Activated naive CD8-positive, alpha-beta T cell treated with anti-CD3 and anti-CD28 coated beads, Interleukin-2, amount 50 U/mL, for 24 hours (primary cell): ENCODE measurements at places on chromosomes 16 and 17.

DNA sequence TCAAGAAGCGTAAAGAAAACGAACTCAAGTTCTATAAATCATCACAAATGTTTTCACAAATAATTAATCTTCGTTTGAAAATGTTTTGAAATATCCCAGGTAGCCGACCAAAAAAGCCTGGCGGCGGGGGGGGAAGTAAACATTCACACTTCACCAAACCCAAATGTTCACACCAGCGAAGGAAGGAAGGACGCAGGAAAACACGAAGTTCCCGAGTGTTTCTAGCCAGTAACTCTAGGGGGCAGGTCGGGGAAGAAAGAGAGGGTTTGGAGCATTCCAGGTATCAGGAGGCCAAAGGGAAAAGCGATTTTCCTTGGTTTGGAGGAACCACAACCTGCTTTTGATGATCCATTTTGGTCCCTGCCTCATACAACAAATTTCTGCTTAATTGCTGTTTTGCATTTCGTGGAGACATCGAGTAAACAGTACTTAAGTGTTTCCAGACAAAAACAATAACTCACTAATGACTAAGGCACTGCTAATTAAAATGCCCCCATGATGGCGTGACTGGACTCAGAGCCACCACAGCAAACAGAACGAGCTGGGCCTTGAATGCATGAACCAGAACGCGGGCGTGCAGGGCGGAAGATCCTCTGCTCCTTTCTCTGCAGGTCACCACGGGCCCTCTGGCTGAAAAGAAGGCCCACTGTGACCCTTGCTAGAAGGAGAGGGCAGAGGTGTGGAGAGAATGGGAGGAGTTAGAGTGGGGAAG is 16.6 kb downstream of the ZFHX3 start:
- H3K4me3 ChIP-seq, result no peak overlapping the region
- DNase-seq, result no peak
- peaks cover 6% of the 10 kb centered on the region for H3K4me1 ChIP-seq
- H3K27ac ChIP-seq, result no peak overlapping the region
- H3K36me3 ChIP-seq, result no peaks in the 10 kb centered on the region
- H3K27me3 ChIP-seq, result peaks cover 5% of the 10 kb centered on the region

DNA sequence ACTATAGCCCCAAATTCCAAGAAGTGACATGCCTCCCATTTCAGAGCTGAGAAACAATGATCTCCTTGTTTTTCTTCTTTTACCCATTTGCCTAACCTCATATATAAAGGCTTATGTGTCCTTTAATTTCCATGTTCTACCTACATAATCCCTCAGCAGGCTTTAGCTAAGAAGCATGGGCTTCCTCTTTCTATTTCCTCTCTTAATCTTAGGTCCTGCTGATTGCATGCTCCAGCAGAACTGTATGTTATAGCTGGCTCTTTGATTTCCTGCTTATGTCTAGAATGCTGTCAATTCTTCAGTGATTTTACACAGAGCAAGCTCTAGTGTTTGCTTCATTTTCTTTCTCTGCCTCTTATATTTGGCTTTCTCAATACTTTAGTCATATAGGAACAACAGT is 151.7 kb upstream of the COX10 start:
- H3K36me3 ChIP-seq, result no peaks in the 10 kb centered on the region
- no peaks in the 10 kb centered on the region for H3K27me3 ChIP-seq
- no peak overlapping the region for H3K4me3 ChIP-seq
- no peak for DNase-seq
- no peak overlapping the region for H3K27ac ChIP-seq

DNA sequence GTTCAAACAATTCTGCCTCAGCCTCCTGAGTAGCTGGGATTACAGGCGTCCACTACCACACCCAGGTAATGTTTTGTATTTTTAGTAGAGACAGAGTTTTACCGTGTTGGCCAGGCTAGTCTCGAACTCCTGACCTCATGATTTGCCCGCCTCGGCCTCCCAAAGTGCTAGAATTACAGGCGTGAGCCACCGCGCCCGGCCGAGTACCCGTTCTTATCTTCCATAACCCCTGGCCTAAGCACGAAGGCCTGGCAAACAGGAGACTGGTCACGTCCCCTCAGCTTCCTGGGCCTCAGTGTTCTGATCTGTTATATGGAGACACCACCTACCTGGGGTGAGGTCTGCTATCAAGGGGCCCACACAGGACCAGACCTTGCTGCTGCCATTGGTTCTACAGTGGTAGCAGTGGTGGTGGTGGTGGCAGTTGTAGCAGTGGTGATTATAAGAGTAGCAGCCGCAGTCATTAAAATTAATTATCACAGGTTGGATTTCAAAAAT is 1.3 kb downstream of the SLC5A10 start:
- H3K27ac ChIP-seq, result no peak overlapping the region
- no peak for DNase-seq
- H3K4me3 ChIP-seq, result no peak overlapping the region
- H3K27me3 ChIP-seq, result no peaks in the 10 kb centered on the region

DNA sequence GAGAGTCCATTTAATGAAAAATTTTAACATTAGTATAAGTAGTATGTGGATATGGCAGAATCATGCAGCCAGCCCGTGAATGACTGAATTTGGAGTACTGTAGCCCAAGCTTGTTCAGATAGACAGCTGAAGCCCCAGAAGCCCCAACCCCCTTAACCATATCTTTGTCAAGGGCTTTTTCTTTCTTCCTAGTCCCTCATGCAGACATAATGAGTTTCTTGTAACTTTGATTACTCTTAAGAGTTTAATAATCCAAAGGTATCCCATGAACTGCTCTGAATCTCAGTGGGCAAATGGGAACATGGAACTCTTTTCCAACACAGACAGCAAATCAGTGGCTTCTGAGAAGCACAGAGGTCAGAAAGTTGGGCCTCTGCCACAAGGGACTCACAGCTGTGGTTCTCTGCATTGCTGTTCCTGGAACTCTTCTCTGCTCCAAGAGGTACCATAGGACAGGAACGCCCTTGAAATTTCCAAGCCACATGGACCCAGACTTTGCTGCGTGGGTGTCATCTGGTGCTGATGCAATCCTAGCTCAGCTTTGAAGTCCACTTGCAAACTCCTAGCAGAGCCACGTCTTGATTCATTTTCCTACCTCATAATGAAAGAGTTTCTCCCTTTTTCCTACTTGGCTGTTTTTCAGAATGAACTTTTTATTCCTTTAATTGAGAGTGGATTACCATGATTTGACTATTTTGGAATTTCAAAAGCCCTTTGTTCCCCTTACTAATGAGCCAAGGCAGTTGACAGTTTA is 18.1 kb downstream of the LYRM1 start:
- no peaks in the 10 kb centered on the region for H3K27me3 ChIP-seq
- DNase-seq, result no peak
- peaks cover 34% of the 10 kb centered on the region for H3K4me1 ChIP-seq
- peak overlapping the region; percentile 3 for H3K4me3 ChIP-seq
- H3K27ac ChIP-seq, result peak overlapping the region; percentile 73

GRCh38 chr16:27275394-27275793 is 6.8 kb upstream of the NSMCE1 start:
- no peak for DNase-seq
- peaks cover 64% of the 10 kb centered on the region for H3K4me1 ChIP-seq
- peak overlapping the region; percentile 52 for H3K27ac ChIP-seq
- peaks cover 11% of the 10 kb centered on the region for H3K36me3 ChIP-seq
- no peak overlapping the region for H3K4me3 ChIP-seq
- H3K27me3 ChIP-seq, result no peaks in the 10 kb centered on the region

- H3K4me3 ChIP-seq, result no peak overlapping the region
- no peaks in the 10 kb centered on the region for H3K4me1 ChIP-seq
- no peak overlapping the region for H3K27ac ChIP-seq
Observed at GRCh38 chr16:19935694-19936093, 51.0 kb upstream of the GPRC5B start.

DNA sequence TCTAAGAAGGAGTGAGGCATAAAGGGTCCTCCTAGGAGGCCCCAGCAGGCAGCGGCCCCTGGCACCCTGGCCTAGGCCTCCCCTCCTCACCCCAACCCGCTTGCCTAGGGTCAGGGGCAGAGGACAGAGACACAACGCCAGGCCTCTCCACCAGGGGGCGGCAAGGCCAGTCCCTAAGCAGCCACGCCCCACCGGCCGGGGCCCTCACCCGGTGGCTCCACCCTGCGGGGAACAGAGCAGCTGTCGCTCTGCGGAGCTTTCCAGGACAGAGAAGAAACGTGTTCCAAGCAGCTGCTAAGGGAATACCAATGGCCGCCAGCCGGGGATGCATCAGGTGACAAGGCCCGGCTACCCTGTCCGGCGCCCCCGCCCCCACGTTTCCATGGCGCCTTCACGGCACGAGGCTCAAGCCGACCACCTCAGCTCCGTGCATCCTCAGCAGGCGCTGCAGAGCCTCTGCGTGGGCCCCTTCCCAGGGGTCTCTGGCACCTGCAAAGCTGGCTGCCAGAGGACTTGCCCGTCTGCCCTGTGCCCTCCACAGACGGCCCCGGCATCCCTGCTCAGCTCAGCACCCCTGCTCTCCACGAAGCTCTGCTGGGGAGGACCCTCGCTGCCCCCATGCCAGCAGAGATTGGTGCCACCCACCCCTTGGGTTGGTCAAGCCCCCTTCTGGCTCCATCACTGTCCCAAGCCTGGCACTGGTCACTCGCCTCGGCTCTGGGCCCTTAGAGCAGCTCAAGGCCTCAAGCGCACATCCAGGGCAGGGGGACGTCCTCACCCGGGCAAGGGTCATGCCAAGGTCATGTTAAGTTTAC is 5.6 kb downstream of the ZNF598 start:
- H3K27me3 ChIP-seq, result no peaks in the 10 kb centered on the region
- DNase-seq, result peak; percentile 91
- H3K36me3 ChIP-seq, result peaks cover 25% of the 10 kb centered on the region

GRCh38 chr16:17084130-17084529 is 386.6 kb downstream of the XYLT1 start:
- no peak overlapping the region for H3K27ac ChIP-seq
- H3K36me3 ChIP-seq, result no peaks in the 10 kb centered on the region

- no peaks in the 10 kb centered on the region for H3K36me3 ChIP-seq
- H3K27me3 ChIP-seq, result peaks cover 7% of the 10 kb centered on the region
- DNase-seq, result peak; percentile 13
- peak within 1 kb of the TSS; percentile 56 for H3K27ac ChIP-seq
- peak within 1 kb of the TSS; percentile 77 for H3K4me3 ChIP-seq
Observed at GRCh38 chr17:73644145-73645049, at the start of gene SDK2. Gene SDK2 (minus strand): TSS chr17:73644445. CDS start chr17:73644088, 357 bp downstream.

GRCh38 chr17:7437950-7438614 is 1.2 kb upstream of the FGF11 start:
- peaks cover 4% of the 10 kb centered on the region for H3K36me3 ChIP-seq
- peak; percentile 79 for DNase-seq
- H3K4me3 ChIP-seq, result peak overlapping the region; percentile 73
- peaks cover 46% of the 10 kb centered on the region for H3K4me1 ChIP-seq
- H3K27ac ChIP-seq, result no peak overlapping the region

DNA sequence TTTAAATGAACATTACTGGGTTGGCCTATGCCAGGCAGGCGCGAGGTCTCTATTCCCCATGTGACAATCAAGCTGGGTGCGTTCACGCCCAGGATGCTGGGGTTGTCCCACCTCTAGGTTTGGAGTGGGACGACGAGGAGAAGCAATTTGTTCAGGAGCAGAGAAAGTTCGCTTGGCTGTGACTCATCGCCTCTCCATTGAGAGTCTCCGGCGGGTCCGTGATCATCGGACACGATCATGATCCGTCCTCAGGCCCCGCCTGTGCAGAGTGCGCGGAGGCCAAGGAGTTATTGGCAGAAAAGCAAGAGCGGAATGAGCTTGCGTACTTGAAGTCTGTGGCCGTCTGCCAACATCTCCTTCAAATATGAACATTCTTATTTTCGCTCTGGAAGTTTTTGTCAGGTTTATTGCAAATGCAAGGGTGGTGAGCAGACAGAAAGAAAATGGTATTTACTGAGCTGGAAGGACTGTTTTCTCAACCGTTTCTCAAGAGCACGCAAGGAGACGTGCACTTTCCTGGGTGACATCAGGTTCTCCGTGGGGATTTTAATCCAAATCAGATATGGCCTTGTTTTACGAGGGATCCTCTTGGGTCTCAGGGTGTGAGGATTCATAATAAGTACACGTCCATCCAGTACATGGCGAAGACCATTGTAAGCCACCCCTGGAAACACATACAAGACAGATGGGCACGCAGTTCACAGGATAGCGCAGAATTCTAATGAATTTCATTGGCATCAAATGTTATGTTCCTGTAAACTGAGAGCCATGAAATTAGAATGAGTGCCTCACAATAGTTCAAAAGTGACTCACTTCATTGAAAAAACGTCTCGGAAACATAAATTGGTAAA is 70.1 kb upstream of the CREBBP start:
- H3K36me3 ChIP-seq, result no peaks in the 10 kb centered on the region
- peaks cover 22% of the 10 kb centered on the region for H3K27me3 ChIP-seq
- no peaks in the 10 kb centered on the region for H3K4me1 ChIP-seq
- no peak overlapping the region for H3K4me3 ChIP-seq

- peaks cover 8% of the 10 kb centered on the region for H3K4me1 ChIP-seq
- no peak overlapping the region for H3K27ac ChIP-seq
- no peaks in the 10 kb centered on the region for H3K27me3 ChIP-seq
- H3K4me3 ChIP-seq, result no peak overlapping the region
Observed at GRCh38 chr17:61129267-61130254, 270.1 kb upstream of the TBX2 start.

- no peaks in the 10 kb centered on the region for H3K27me3 ChIP-seq
- no peak for DNase-seq
- H3K4me3 ChIP-seq, result no peak overlapping the region
- no peak overlapping the region for H3K27ac ChIP-seq
- peaks cover 49% of the 10 kb centered on the region for H3K4me1 ChIP-seq
- no peaks in the 10 kb centered on the region for H3K36me3 ChIP-seq
Observed at GRCh38 chr17:40074871-40075200, 12.1 kb downstream of the THRA start.

DNA sequence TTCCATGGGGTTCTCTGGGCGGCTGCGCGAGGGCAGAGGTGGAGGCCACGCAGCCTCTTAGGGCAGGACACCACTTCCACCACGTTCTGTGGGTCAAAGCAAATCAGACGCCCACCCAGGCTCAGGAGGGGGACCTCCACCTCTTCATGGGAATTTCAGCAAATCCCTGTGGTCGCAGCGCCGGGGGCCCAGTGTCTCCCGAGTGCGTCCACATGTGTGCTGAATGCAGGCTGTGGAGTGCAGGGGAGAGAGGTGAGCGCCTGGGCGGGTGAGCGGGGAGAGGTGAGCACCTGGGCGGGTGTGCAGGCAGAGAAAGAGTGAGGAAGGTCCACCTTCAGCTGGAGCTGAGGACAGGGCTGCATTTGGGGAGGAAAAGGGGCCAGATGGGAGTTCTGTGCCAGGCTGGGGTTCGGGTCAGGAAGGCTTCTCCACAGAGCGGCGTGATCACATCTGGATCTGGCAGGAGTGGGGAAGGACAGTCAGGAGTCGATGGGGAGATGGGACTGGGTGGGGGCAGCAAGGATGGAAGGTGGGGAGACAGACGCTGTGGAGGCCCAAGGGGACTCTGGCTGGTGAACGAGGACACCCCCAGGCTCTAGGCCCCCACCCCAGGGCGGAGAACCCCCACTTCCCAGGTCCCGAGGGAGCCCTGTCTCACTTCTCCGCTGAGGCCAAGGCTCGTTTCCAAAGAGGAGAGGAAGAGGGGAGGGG is 36.8 kb upstream of the CBFA2T3 start:
- H3K27ac ChIP-seq, result no peak overlapping the region
- H3K4me1 ChIP-seq, result no peaks in the 10 kb centered on the region
- no peaks in the 10 kb centered on the region for H3K36me3 ChIP-seq
- peaks cover 20% of the 10 kb centered on the region for H3K27me3 ChIP-seq

- no peaks in the 10 kb centered on the region for H3K4me1 ChIP-seq
- H3K27me3 ChIP-seq, result peaks cover 9% of the 10 kb centered on the region
- no peak for DNase-seq
- H3K27ac ChIP-seq, result no peak overlapping the region
- no peaks in the 10 kb centered on the region for H3K36me3 ChIP-seq
Observed at GRCh38 chr17:55480631-55481315, 30.5 kb downstream of the SMIM36 start.
